ENCODE measurements at places on chromosomes 2 and 18.

GRCh38 chr2:24304098-24304497 is 56.2 kb downstream of the ITSN2 start:
- no peak for DNase-seq

GRCh38 chr2:20738772-20739171 is 71.8 kb downstream of the GDF7 start:
- DNase-seq = no peak

DNA sequence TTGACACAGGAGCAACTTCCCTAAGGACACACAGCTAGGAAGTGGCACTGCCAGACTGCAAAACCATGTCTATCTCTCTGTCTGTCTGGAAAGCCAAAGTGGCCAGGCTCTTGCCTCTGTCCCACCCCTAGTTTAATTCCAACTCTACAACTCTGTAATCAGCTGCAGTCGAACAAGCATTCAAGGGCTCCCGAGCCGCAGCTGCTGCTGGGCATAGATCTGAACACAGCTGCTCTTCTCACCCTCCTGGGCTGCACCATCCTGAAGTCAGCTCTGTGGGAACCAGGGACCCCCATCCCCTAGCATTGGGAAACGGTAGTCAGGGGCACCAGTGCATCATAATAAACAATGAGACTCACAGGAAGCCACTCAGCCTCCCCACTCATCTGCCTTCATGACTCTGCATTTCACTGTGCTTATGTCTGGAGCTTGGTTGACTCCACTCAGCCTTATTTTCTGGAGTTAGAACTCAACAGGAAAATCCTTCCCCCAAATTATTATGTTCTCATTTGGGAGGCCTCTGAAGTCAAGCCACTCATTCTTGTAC is 44.4 kb upstream of the TMEM163 start:
- DNase-seq = no peak

GRCh38 chr2:9644603-9645002 is 13.8 kb upstream of the YWHAQ start:
- no peak for DNase-seq

DNA sequence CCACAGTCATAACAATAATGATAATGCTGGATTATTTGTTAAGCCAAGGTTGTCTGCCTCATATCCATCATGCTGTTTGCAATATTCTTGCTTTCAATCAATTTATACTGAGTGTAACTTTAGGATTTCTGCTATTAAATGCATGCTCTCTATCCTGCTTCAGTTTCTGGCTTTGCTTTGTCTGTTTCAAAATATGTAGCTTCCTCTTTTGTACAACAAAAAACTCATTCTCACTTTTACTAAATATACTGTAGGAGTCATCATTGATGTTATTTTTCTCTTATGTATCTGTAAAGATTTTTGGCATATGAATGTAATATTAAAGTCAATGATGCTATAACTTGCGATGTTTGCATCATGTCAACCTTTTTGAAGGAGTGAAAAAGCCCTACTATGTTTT is 149.3 kb downstream of the GPD2 start:
- DNase-seq = no peak
